ENCODE measurements at places on chromosomes 5 and 9.

DNA sequence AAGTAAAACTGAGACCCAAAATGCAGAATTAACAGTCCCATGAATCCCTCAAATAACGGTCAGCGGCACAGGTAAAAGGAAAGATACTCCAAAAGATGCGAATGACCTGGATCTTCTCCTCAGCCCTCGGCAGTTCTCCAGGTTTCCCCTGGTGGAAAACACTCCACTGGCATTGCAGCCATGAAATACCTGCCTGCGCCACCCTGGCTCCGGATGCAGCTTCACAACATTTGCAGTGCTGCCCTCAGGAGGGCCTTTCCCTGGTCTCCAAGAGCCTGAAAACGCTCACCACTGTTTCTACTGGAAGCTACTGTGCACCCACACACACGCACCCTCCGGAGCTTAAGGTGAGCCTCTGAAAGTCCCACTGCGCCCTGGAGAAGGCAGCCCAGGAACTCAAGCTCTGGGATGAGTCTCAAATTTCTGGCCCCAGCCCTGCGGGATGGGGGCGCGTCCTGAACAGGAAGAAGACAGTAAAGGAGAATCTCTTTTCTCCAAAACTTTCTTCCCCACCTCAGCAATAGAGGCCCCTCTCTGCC is 612 bp downstream of the UGT3A2 start:
- no peak for DNase-seq

- no peak for DNase-seq
Measured at GRCh38 chr5:151911011-151911410, 13.6 kb downstream of the GLRA1 start.

DNA sequence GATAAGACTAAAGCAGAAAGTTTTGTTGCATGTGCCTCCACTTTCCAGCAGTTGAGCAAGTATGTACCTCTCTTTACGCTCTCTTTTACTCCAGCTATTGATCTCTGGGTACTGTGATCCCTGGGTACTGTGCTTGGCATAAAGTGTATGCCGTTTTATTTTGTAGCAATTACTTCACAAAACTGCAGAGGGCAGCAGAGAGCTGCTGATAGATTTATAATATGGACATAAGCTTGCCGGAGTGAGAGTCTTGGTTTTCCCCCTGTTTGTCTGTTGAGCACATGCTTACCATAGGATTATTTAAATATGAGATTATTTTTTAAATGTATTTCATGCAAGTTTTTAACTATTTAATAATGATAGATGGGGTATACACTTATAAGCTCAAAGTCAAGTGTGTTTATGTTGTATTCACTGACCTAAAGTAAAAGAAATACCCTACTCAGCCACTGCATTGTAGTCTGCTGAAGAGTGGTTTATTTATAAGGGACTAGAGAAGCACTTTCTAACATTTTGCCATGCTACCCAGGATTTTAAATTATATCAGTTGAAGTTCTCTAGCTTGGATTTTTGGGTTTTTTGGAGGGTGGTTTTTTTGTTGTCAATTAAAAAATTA is 13.0 kb downstream of the TTC1 start:
- peak; percentile 11 for DNase-seq

DNA sequence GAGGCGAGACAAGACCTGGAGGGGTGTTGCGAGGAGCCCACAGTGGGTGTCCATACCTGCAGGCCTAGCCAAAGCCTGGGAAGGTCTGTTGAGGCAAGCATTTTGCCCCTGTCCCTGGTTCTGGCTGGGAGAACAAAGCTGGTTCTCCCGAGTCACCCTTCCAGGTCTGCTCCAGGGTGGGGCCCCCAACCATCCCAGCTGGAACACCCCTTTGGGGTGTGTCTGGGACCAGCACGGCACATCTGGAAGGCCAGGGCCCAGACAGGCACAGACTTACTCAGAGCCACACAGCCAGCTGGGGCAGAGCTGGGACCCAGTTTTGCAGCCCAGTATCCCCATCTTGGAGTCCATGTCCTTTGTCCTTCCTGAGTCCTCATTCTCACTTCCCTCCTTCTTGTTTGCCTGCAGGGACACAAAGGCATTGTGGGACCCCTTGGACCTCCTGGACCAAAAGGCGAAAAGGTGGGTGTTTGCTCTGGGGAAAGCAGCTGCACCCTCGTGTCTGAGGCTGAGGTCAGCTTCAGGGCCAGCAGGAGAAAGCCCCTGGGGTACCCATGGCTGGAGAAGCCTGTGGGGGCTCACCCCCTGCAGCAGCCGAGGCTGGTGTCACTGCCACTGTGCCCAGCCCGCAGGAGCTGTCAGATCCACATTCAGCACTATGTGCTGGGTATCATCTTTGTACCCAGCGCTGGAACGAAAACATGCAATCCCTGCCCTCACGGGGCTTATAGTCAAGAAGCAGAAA is 38.4 kb upstream of the ORM1 start:
- DNase-seq: no peak

GRCh38 chr9:119195521-119195920 is 173.7 kb downstream of the BRINP1 start:
- no peak for DNase-seq

DNA sequence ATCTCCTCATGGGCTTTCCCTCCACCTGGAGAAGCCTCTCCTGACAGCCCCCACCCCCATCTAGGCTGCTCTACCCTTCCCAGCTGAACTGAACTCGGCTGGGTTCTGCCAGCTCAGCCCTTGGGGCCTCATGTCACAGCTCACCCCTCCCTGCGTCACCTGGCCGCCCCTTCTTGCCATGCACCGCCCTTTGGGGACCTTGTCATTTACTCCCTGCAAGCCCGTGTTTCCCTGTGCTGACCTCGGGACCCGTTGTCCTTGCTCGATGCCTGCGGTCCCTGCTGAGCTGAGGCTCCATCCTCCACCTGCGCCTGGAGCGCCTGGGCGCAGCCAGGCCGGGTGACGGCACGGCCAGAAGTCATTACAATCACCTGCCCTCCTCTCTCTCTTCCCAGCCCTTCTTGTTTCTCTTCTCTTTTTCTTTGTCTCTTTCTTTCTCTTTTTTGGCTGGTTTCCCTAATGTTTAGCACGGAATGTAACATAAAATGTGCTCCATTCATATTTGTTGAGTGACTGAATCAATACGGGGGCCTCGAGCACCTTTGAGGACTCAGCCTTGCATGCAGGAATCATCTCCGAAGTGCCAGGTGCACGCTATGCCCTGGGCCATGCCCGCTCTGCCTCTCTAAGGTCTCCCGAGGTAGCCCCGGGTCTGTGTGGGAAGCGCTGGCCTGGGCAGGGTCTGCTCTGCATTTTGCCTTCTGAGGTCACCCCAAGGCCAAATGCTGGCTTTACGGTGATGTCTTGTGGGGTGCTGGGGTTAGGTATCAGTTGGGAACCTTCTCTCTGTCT is 48.1 kb upstream of the COL5A1 start:
- no peak for DNase-seq

- DNase-seq: peak; percentile 49
Measured at GRCh38 chr9:33458444-33458843, 11.1 kb upstream of the AQP3 start.

- DNase-seq: no peak
Measured at GRCh38 chr9:114433720-114434255, 46.0 kb upstream of the AKNA start.

GRCh38 chr5:61186634-61187033 is 24.4 kb upstream of the SMIM15 start:
- DNase-seq: no peak

- no peak for DNase-seq
Measured at GRCh38 chr5:57219386-57219785, 45.5 kb downstream of the GPBP1 start.

DNA sequence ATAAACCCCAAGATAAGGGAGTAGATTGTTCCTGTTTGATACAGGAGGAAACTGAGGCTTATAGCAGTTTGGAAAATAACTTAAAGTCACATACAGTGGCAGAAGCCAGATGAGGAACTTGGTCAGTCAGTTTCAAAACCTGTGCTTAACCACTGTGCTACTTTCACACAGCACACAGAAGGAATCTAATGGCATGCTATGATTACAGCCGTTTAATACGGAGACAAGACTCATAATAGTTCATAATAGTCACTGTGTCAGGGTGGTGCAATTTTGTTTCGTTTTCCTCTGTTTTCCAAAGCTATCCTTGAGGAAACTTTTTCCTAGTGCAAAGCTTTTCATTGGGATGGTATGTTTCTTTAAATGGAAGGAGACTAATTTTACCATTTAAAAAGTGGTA is 112.3 kb downstream of the GCNT1 start:
- no peak for DNase-seq

DNA sequence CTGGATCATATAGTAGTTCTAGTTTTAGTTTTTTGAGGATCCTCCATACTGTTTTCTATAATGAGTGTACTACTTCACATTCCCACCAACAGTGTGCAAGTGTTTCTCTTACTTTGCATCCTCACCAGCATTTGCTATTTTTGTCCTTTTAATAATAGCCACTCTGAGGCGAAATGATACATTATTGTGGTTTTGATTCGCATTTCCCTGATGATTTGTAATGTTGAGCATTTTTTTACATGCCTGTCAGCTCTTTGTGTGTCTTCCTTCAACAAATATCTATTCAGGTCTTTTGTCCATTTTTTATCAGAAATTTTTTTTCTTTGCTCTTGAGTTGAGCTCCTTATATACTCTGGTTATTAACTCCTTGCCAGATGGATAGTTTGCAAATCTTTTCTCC is 114.0 kb downstream of the ADAMTSL1 start:
- no peak for DNase-seq

- no peak for DNase-seq
Measured at GRCh38 chr9:120490888-120491595, 88.9 kb downstream of the CDK5RAP2 start.

- no peak for DNase-seq
Measured at GRCh38 chr9:6132650-6133049, 83.0 kb upstream of the IL33 start.

- DNase-seq: no peak
Measured at GRCh38 chr5:142315096-142315900, 9.5 kb downstream of the SPRY4 start.

DNA sequence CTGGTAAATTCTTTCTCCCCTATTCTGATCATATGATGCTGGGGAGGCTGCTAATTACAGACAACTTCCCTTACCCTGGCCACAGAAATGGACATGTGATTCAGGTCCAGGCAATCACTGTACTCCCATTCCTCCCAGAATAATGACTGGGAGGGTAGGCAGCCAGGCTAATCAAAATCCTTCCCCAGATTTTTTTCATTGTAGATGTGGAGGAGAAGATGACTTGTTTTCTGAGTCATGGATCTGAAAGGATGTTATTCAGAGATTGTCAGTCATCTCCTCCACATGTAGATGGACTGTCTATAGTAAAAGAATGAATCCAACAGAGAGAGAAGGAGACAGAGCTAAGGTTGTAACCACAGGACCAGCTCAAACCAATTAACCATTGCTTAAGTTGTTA is 123.9 kb upstream of the PUM3 start:
- DNase-seq: no peak

- no peak for DNase-seq
Measured at GRCh38 chr5:34736445-34737115, 80.5 kb downstream of the RAI14 start.

DNA sequence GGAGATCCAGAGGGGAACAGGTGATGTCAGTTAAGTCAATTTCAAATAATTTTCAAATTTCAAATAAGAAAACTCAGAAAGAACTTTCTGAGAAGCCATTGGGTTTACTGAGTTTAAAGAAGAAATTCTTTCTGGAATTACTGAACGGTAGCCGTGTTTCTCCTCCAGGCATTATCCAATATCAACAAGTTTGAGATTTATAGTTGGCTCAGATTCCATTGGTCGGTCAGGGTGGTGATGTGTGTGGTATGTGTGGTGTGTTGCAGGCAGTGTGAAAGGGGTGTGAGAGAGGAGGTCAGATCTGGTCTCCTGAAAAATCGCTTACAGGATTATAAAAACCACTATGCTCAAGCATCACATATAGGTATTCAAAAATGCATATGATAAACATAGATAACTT is 60.1 kb downstream of the PDE4D start:
- DNase-seq: no peak

DNA sequence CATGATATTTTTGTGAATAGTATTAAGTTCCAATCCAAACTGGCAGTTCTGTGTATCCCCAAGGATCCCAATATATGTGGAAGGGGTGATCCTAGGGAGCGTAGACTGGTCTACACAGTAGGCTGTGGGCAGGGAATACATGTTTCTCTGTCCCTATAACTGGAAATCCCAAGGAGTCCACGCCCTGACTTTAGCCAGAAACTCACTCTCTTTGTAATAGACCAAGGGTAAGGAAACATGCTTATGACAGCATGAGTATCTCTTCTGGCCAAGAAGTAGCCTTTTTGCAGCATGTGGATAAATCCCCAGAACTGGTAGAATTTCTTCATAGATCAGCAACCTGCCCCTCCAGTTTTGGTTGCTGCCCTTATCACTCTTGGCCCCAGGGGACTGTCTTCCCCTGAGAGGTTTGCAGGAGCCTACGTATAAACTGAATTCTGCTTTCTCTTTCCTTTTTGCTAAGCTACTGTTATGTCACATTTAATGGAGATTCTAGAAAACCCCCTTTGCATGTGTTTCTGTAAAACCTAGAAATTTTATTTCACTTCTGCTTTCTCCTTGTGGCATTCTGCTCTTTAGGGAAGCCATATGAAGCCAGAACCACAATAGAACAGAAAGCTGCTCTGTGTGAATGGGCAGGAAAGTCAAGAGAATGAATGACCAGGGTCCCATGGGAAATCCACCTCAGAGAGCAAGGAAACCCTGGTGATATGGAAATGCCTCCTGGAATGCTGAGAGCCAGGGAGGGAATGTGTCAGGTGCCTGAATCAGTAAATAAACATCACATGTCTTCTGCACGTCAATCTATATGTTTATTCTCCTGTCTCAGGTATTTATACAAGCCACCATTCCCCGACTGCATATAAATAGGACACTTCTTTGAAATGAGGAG is 3.5 kb downstream of the IFNA2 start:
- no peak for DNase-seq

DNA sequence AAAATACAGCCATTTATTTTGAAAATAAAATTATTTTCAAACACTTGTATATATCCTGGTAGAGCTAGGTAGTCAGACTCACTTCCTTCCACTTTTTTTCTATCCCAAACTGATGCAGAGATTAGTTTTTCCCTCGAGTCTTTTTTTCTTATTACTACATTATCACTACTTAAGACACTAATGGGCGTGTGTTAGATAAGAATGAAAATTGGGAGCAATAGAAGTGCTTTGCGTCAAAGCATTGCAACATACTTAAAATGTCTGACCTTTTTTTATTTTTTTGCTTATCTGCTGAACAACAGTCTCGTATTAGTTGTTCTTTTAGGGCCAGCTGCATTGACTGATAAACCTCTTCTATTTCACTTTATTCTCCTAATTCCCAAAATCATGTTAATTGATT is 1278.7 kb downstream of the CDH12 start:
- DNase-seq: no peak

GRCh38 chr5:173498286-173498685 is 118.2 kb downstream of the BOD1 start:
- DNase-seq: no peak

DNA sequence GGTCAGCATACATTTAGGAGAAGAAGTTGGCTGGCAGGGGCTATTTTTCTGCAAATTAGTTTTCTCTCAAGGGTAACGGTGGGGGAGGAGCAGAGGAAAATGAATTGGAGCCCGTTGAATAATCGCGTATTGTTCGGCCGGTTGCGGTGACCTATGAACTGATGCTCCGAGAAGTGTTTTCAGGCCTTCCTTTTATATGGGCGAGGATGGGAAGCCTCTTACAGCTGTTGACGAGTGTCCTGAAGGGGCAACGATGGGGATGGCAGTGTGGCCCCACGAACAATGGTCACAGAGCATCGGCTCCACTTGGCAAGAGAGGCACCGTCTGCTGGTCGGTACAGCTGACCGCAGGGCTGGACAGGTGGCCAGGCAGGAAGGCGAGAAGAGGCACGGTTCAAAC is 400.7 kb downstream of the ZSWIM6 start:
- DNase-seq: no peak

- DNase-seq: no peak
Measured at GRCh38 chr5:170075696-170076095, 30.0 kb upstream of the FOXI1 start.

GRCh38 chr9:9556865-9557803 is 1055.7 kb downstream of the PTPRD start:
- DNase-seq: no peak

All from activated CD8-positive, alpha-beta memory T cell treated with anti-CD3 and anti-CD28 coated beads for 1 hour (primary cell).